ENCODE measurements at places on chromosomes 11 and 22.

DNA sequence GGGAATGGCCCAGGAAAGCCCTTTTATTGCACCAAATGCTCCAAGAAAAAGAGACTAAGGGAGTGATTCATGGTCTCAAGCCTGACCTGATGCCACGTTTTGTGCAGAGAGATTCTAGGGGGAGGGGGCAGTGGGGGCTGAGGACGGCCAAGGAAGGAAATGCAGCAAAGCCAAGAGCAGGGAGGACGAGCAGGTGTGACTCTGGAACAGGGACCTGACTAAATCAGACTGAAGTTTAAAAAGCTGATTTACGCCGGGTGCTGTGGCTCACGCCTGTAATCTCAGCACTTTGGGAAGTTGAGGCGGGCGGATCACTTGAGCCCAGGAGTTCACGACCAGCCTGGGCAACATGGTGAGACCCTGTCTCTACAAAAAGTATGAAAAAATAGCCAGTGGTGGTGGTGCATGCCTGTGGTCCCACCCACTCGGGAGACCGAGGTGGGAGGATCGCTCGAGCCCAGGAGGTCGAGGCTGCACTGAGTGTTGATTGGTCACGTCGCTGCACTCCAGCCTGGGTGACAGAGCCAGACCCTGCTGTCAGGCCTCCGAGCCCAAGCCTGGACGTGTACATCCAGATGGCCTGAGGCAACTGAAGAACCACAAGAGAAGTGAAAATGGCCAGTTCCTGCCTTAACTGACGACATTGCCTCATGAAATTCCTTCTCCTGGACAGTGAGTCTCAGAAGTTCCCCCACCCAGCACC is 10.8 kb upstream of the IFITM3 start:
- no peak for DNase-seq

DNA sequence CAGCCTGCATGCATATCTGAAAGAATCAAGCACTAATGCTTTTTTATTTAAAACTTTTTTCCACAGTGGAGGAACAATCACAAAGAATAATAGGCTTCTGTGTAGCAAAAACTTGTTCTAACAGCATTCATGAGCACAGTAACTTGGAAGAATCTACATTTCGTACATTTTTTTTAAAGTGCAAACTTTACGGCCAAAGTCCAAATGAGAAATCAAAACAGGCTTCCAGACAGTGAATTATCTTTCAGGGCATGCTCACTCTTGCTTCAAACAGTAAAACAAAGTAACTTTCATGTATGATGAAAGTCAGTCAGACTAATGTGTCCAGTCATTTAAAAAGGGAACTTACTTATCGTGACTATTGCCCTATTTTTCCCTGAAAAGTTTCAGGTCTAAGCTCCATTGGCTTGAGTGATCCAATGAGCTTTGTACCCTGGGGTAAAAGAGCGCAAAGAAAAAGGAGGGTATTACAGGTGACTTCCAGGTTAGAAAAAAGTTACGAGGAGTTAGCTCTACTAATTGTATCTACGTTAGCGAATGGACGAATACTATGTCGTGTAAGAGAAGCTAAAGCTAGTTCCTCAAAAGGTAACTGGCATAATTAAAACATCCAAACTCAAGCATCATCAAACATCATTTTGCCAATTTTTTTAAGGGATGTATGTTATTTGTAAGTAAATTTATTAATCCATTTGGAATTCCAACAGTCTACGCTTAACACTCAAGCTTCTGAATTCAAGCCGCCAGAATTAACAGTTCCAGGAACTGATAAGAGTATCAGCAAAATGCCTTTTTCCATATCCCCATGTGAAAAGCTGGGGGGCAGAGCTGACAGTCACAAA is 1.7 kb downstream of the PICALM start:
- no peak for DNase-seq

- no peak for DNase-seq
These were observed 4.6 kb downstream of the MYH9 start for GRCh38 chr22:36383110-36383581.

DNA sequence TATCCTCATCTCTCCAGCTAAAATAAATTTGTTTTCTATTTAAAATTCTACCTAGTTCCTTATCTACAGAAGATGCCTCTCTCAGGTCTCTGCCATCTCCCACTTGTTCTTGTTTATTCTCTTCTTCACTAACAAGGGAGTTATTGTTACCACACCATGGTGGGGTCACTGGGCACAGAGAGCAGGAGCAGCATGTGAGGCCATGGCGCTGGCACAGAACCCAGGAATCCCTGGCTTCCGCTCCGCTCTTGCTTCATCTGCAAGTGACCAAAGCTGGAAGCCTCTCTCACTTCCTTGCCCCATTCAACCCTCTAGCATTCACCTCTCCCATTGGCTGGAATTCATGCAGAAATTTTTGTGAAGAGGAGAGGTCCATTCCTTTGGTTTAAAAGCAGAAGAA is 190.7 kb upstream of the NCAM1 start:
- no peak for DNase-seq

GRCh38 chr11:44648109-44648508 is 78.7 kb upstream of the TSPAN18 start:
- no peak for DNase-seq
